T-helper 17 cell (primary cell): ENCODE measurements at places on chromosomes 1 and 21.

DNA sequence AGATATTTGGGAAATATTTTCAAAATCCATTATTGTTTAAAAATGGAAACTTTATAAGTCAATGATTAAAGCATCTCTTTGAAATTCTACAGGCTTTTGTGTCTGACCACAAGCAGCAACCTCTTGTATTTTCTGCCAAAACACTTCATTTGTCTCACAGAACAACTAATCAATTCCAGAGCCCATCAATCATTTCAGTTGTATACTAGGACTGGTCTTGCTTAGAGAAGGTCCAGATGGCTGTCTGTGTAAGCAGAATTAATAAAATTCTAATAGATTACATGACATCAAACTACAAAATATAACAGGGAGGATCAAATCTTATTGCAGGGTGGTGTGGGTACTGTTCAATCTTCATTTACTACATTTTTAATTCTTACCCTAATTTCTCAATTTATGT lies 76.4 kb downstream of the ACBD6 start:
- no peak overlapping the region for H3K4me3 ChIP-seq
- H3K4me1 ChIP-seq, result peaks cover 14% of the 10 kb centered on the region
- peaks cover 3% of the 10 kb centered on the region for H3K36me3 ChIP-seq
- H3K27me3 ChIP-seq, result no peaks in the 10 kb centered on the region

DNA sequence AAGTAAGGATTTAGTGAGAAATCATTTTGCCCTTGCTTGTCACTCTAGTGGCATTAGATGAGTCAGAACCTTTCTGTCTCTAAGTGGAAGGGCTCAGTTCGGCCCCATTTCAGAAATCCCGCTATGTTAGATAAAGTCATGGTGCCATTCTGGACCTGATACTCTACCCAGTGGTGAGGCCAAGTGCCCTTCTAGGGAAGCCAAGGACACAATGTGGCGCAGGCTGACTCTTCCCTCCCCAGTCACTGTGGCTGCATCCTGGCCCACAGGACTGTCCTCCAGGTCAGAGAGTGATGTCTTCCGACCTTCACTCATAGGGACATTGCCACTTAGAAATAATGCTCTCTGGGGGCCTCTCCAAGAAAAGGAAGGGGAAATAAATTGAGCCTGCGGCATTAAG lies 48.3 kb upstream of the MTR start:
- H3K4me1 ChIP-seq, result no peaks in the 10 kb centered on the region
- peaks cover 55% of the 10 kb centered on the region for H3K27me3 ChIP-seq
- DNase-seq, result no peak
- H3K27ac ChIP-seq, result no peak overlapping the region

- H3K27me3 ChIP-seq, result no peaks in the 10 kb centered on the region
- H3K27ac ChIP-seq, result no peak overlapping the region
- DNase-seq, result peak; percentile 23
- H3K4me3 ChIP-seq, result no peak overlapping the region
- H3K36me3 ChIP-seq, result no peaks in the 10 kb centered on the region
Observed at GRCh38 chr1:3501856-3502640, 47.6 kb downstream of the ARHGEF16 start.

DNA sequence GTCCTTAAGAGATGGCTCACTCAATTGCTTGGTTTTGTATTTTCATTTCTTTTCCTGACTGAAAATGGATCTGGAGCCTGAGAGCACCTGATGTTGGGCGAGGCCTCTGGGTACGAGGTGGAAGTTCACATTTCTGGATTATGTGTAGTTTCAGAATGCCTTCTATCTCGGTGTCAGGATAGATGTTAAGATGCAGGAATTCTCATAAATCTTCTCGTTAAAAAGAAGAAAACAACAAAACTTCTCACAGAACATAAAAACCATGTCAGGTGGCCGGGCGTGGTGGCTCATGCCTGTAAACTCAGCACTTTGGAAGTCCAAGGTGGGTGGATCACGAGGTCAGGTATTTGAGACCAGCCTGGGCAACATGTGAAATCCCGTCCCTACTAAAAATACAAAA lies 101.8 kb downstream of the RHOU start:
- peaks cover 21% of the 10 kb centered on the region for H3K27me3 ChIP-seq
- H3K27ac ChIP-seq, result no peak overlapping the region
- no peaks in the 10 kb centered on the region for H3K36me3 ChIP-seq
- DNase-seq, result no peak
- H3K4me1 ChIP-seq, result no peaks in the 10 kb centered on the region

DNA sequence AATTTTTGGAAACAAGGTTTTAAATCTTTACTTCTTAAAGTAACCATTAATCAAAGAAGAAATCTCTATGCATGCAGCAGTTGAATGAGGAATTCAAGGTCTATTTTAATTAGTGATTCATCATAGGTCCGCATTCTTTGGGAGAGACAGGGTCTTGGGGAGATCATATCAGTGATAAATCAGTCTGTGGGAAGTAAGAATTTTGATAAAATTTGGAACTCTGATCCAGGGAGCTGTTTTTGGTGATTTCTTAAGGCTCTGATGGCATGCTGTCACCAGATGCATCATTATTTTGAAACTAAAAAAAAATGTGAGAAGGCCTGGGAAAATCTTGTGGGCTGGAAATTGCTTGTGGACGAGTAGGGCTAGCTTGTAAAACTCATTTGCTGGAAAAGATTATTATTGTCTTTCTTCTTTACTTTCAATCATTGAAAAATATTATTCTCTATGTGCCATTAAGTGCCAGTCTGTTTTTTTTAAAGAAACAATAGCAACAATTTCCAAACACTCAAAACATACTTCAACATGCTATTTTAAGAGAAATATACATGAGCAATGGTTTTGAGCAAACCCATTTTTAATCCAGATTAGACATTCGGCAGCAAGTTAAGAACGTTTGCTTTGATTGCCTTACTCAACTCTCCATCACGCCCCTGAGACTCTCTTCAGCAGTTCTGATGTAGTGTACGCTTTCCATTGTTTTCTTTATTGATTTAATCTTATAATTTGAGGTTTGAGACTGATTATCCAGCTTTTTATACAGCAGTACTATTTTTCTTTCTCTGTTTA lies 62.6 kb downstream of the ZBTB18 start:
- no peaks in the 10 kb centered on the region for H3K4me1 ChIP-seq
- H3K4me3 ChIP-seq, result no peak overlapping the region
- peaks cover 4% of the 10 kb centered on the region for H3K36me3 ChIP-seq
- no peak for DNase-seq
- H3K27ac ChIP-seq, result no peak overlapping the region

DNA sequence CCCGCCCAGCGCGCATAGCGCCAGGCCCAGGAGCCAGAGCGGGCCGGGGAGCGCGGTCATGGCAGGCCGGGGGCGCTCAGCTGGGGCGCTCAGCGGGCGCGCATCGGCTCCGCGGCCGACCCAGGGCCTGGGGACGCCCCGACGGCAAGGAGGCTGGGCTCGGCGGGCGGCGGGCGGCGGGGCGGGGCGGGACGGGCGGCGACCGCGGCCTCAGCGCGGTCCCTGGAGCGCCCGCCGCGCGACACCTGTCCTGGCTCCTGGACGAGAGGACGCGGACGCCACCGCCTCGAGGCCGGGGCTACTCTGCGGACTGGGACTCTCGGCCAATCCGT lies 273 bp downstream of the BMP8B start:
- H3K27me3 ChIP-seq, result peaks cover 36% of the 10 kb centered on the region
- H3K36me3 ChIP-seq, result peaks cover 4% of the 10 kb centered on the region
- H3K4me1 ChIP-seq, result peaks cover 9% of the 10 kb centered on the region
- no peak overlapping the region for H3K4me3 ChIP-seq
- DNase-seq, result no peak

- no peak for DNase-seq
- H3K27me3 ChIP-seq, result peaks cover 33% of the 10 kb centered on the region
- peaks cover 9% of the 10 kb centered on the region for H3K36me3 ChIP-seq
- no peak overlapping the region for H3K27ac ChIP-seq
Observed at GRCh38 chr1:116711263-116711840, 42.9 kb upstream of the CD2 start.

DNA sequence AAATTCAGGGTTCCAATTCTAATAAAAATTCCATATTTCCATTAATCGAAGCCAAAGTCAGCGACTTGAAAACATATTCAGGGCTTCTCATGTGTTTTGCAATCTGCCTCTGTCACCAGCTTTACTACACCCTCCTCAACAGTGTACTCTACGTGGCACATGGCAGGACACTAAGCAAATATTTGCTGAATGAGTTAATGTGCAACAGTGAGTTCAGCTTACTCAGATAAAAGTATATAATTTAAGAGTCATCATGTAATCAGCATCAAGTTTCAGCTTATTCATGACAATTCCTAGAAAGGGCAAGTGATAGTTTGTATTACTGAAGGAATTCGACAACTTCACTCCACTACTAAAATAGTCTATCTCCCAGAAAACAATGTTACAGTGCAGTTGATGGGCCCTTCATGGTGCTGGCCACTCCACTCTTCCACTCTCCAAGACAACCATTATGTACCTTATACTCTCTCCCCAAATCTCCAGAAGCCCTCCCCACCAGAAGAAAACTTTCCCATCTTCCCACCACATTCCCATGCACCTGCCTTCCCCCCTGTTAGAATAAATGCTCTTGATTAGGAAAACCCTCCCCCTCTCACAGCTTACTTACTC lies 97.3 kb downstream of the TTLL7 start:
- peaks cover 2% of the 10 kb centered on the region for H3K36me3 ChIP-seq
- H3K27ac ChIP-seq, result no peak overlapping the region
- no peak for DNase-seq
